ENCODE measurements at places on chromosomes 1 and 21.

- DNase-seq: no peak
Observed at GRCh38 chr1:44273560-44274350, 60.5 kb downstream of the DMAP1 start.

DNA sequence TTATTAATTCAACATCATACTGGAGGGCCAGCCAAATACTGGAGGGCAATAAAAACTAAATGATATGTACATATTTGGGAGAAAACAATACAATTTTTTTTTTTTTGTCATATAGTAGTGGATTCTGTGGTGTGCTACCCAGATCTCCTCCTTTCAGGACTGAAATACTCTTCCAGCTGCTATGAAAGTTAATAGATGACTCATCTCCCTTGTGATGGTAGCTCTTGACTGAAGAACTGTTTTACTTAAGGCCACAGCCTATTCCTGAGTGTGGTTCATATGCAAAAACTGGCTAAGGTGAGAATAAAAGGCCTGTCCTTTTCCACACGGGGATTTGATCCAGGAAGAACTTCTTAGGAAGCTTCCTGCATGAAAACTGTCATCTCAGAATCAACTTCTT, 307.9 kb downstream of the HLX start:
- no peak for DNase-seq

DNA sequence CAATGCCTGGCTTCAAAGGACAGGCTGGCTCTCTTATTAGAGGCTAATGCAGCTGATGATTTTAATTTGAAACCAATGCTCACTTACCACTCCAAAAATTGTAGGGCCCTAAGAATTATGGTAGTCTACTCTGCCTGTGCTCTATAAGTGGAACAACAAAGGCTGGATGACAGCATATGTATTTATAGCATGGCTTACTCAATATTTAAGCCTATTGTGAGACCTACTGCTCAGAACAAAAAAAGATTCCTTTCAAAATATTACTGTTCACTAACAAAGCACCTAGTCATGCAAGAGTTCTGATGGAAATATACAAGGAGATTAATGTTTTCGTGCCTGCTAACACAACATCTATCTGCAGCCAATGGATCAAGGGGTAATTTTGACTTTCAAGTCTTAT, 73.8 kb upstream of the DUSP10 start:
- DNase-seq: no peak

GRCh38 chr1:226793620-226794276, 54.7 kb upstream of the ITPKB start:
- no peak for DNase-seq

GRCh38 chr1:226882187-226882586, 11.8 kb downstream of the PSEN2 start:
- no peak for DNase-seq

GRCh38 chr1:86517336-86517735, 29.5 kb upstream of the CLCA4 start:
- DNase-seq: no peak
